ENCODE measurements at places on chromosomes 3 and 15.

GRCh38 chr3:28994161-28994905 is 286.5 kb upstream of the RBMS3 start:
- no peak for DNase-seq

DNA sequence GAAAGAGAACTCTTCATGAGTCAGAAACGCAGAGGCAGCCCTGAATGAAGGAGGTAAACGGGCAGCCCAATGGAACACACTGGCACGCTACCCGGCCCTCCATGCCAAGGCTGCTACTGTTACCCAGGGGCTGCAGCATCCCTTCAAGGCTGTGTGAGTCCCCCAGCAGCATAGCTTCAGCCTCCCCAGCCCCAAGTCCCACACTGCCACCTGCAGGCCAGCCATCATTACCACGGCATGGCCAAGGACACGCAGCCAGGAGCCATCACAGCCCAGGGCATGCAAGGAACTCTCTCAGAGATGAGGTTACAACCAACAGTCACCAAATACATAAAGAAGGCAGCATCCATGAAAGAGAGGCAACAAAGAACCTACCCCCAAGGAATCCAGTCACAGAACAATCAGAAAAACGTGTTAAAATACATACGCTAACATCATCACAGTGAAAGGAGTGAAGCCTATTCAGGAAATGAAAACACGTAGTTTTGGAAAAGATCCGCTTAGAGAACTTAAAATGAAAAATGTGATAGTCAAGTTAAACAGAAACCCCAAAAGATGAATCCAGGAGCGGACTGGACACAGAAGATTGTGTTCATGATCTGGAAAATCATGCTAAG is 22.4 kb downstream of the PLA2G4F start:
- DNase-seq = peak; percentile 78

DNA sequence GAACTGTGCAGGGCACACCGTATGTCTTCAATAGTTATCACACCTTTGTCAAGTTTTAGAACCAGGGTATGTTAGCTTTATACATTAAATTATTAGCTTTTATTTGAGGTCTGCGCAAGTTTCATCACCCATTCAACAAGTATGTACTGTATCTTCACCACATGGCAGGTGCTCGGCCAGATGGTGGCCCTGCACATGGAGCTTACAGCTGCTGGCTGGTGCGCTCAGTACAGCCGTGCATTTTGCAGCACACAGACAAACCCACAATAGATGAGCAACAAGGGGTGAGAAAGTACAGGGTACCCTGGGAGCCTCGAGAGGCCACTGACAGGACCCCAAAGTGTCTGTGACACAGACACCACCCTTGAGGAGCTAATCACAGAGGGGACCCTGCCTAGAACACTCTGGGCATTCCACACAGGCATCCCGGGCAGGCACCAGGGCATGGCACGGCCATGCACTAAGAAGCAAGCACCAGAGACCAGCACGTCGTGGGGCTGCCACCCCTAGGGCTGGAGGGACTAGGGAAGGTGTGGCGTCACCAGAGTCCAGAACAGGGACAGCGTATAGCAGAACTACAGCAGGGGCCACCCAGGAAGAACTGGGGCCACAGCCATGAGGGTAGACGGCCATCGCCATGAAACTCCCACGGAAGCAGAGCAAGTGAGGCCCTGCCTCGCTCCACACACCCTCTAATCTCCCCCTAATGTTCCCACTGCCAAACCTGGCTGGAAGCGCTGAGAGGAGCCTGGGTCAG is 27.4 kb downstream of the ZXDC start:
- DNase-seq = no peak

DNA sequence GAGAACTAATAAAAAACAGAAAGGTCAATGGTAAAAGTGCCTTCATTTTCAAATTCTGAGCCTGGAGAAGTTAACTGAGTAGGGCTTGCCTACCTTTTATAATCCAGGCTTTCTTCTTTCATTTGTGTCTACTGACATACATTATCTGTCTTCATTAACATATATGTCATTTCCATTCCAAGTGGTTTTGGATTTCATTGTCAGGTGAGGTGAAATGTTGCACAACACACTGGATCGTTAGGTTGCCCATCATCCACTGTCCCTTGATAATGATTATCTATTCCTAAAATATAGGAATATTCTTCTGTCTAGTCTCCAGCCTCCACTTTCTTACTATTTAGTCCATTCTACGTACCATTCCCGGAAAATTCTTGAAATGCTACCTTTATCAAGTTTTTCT is 55.0 kb upstream of the CP start:
- DNase-seq = no peak

DNA sequence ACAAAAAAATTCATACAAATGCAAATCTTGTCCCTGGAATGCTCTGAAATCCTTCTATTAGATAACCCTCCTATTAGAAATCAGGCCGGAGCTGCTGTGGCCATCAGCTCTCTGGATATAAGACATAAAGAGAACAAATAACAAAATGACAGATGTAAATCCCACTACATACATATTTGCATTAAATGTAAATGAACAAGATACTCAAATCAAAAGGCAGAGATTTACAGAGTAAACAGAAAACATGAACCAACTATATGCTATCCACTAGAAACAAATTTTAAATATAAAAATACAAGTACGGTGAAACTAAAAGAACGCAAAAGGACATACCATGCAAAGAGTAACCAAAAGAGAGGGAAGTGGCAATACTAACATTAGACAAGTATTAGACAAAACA is 10.7 kb downstream of the CYFIP1 start:
- no peak for DNase-seq

GRCh38 chr3:170044795-170045244 is 7.0 kb downstream of the GPR160 start:
- DNase-seq = peak; percentile 6

- DNase-seq = no peak
Measured at GRCh38 chr3:98272126-98272525, 8.1 kb downstream of the OR5H6 start.

DNA sequence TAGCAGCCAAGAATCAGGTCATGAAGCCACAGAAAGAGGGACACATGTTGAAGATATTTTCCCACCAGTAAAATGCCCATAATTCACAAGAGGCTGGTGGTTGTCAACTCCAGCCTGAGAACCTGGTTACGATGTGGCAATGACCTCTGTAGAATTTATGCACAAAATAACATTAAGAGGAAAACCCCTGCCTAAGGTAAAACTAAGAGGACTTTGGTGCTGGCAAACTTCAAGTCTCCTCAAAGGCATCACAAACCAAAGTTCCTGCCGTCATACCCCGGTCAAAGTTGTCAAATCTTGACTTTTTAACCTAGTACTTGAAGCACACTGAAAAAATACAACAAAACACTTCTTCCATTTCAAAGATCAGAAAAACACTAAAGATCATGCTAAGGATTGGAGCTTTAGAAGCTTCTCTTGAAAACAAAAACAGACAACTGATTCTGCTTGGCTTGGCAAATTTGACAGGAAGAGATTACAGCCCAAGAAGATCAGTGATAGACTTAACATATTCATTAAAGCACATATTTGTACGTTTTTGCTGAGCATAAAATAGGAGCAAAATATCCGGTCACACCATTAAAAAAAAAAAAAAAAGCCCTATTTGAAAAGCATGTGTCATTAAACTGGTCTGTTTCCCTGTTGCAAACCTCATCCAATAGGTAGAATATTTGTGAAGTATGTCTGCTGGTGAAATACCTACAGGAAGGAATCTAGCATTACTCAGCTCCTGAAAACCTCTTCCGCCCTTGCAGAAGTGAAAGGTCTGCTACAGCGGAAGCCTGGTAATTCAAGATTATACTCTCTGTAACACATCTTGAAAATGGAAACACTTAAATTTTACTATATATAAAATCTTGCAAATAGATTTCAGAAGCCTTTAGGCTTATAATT is 22.8 kb downstream of the EIF4E3 start:
- DNase-seq = no peak

- DNase-seq = peak; percentile 94
Measured at GRCh38 chr15:70528270-70528706, 235.1 kb downstream of the UACA start.

- no peak for DNase-seq
Measured at GRCh38 chr15:97963779-97964178, 3.3 kb downstream of the ARRDC4 start.

GRCh38 chr15:35514759-35515158 is 31.2 kb downstream of the DPH6 start:
- no peak for DNase-seq

DNA sequence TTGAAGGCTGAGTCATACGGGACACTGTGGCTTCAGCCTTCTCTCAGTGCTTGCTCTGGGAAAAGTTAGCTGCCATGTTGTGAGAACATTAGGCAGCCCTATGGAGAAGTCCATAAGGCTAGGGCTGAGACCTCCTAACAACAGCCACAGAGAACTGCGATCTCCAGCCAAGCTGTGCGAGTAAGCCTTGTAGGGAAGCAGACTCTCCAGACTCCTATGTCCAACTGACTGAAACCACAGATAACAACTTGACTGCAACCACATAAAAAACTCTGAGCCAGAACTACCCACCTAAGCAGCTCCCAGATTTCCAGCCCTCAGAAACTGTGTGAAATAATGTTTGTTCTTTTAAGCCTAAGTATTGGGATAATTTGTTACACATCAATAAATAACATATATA is 40.7 kb downstream of the DENND6A start:
- no peak for DNase-seq

- no peak for DNase-seq
Measured at GRCh38 chr15:68401496-68402431, 30.2 kb downstream of the ITGA11 start.

Measured in DMS53 (cell line).